Bone marrow (tissue), 2 donors: ENCODE measurements at places on chromosomes 4 and X.

DNA sequence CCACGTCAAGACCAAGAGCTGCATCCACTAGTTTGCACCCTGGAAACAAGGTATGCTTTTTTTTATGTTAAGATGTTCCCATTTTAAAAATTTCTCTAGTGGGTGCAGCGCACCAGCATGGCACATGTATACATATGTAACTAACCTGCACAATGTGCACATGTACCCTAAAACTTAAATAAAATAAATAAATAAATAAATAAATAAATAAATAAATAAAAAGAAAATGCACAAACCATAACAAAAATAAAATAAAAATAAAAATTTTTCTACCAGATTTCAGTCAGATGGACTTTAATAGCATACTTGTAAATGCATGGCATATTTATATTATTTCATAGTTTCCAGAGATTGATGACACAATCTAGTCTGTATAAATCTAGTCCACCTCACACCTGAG, 1.9 kb upstream of the PRR27 start:
- DNase-seq = no peak

DNA sequence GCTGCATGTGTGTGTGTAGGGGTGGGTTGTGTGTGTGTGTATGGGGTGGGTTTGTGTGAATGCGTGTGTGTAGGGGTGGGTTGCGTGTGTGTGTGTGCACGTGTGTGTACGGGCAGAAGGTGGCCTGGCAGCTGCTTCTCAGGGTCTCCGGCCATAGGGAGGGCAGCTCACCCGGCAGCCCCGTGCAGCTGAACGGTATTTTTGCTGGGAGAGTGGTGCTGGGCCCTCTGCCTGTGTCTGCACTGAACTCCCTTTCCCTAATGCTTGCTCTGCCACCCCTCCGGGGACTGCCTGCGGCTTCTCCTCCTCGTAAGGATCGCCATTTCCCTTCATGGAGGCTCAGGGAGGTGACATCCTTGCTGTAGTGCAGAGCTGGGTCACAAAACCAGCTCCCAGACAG, 30.2 kb downstream of the WFS1 start:
- no peak for DNase-seq

GRCh38 chr4:183758061-183758757, 99.1 kb downstream of the TRAPPC11 start:
- DNase-seq = no peak

GRCh38 chr4:79178760-79179159, 147.1 kb downstream of the NAA11 start:
- DNase-seq = no peak

- no peak for DNase-seq
Observed at GRCh38 chrX:96094616-96095015, 590.0 kb upstream of the DIAPH2 start.

- no peak for DNase-seq
Observed at GRCh38 chr4:84750260-84750959, 167.5 kb downstream of the CDS1 start.
